Bladder microvascular endothelial cell (primary cell): ENCODE measurements at places on chromosomes 12 and 14. TPM values are rescaled to one million over a fixed set of nuclear protein-coding genes. Genes with fewer than 3 reads are reported as not detected.

The PFDN5 gene
- 379 and 467 TPM in 2 replicates for total RNA-seq

The ALX1 gene
- 0.16 and 0.76 TPM in 2 replicates for total RNA-seq

The OTUB2 gene
- 0.49 and 1.2 TPM in 2 replicates for total RNA-seq

The NGB gene
- total RNA-seq = not detected in 2 replicates

The USP5 gene
- total RNA-seq = 72.7 and 101 TPM in 2 replicates

The CCDC197 gene
- not detected in 2 replicates for total RNA-seq

The CMTM5 gene
- total RNA-seq = not detected in 2 replicates

The GPRC5D gene
- total RNA-seq = not detected in 2 replicates

The MTHFD1 gene
- 45.8 and 70.4 TPM in 2 replicates for total RNA-seq

The SOS2 gene
- 16.4 and 36.8 TPM in 2 replicates for total RNA-seq

The APOF gene
- total RNA-seq = not detected in 2 replicates

The TPH2 gene
- total RNA-seq = not detected in 2 replicates

The CLEC7A gene
- 0.16 and 0.25 TPM in 2 replicates for total RNA-seq
